ENCODE measurements at places on chromosomes 2 and 18.

DNA sequence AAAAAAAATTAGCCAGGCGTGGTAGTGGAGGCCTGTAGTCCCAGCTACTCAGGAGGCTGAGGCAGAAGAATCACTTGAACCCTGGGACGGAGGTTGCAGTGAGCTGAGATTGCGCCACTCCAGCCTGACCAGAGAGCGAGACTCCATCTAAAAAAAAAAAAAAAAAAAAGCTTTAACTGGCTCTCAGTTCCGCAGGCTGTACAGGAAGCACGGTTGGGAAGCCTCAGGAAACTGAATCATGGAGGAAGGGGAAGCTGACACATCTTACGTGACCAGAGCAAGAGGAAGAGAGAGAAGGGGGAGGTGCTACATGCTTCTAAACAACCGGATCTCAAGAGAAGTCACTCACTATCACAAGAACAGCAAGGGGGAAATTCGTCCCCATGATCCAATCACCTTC lies 505.6 kb upstream of the SLC8A1 start:
- DNase-seq, result no peak

- no peak for DNase-seq
Measured at GRCh38 chr18:8468191-8468590, 141.0 kb upstream of the RAB12 start.

DNA sequence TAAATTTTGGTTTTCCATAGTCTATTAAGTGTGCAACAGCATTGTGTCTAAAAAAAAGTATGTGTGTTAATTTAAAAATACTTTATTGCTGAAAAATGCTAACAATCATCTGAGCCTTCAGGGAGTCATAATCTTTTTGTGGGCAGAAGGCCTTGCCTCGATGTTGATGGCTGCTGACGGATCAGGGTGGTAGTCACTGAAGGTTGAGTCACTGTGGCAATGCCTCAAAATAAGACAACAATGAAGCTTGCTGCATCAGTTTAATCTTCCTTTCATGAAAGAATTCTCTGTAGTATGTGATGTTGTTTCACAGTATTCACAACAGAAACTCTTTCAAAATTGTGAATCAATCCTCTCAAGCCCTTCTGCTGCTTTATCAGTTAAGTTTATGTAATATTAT lies 31.3 kb downstream of the HDHD2 start:
- DNase-seq, result no peak

- DNase-seq, result no peak
Measured at GRCh38 chr2:26649322-26649721, 8.2 kb upstream of the CIB4 start.

- no peak for DNase-seq
Measured at GRCh38 chr2:33358878-33359277, 117.6 kb upstream of the RASGRP3 start.

Measured in stimulated activated CD4-positive, alpha-beta T cell treated with anti-CD3 and anti-CD28 coated beads, Interleukin-2, amount 100 ng/mL, for 48 hours (primary cell).